ENCODE measurements at places on chromosomes 12 and 14. TPM values are rescaled to one million over a fixed set of nuclear protein-coding genes. Genes with fewer than 3 reads are reported as not detected.

GRCh38 chr12:28770322-28770721, 378.8 kb upstream of the FAR2 start:
- DNase-seq = peak; percentile 11

GRCh38 chr14:56202256-56202655, 84.0 kb downstream of the PELI2 start:
- DNase-seq = no peak

- no peak for DNase-seq
Measured at GRCh38 chr12:68904351-68904962, 28.5 kb downstream of the CPM start.

DNA sequence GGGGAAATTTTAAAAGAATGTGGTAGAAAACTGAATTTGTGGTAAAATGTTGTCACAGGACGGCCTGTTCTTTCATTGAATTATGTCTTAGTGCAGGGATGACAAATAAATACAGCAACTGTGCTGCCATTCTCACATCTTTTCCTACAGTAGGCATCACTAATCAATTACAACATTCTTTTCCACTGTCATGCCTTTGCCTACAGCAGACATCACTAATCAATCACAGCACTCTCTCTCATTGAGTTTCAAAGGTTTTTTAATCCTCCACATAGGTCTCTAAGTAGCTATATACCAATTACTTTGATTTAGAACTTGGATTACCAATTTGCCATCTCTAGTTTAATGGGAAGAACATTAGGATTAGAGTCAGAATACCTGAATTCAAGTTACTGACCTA, 30.1 kb downstream of the NTF3 start:
- no peak for DNase-seq

GRCh38 chr12:8622646-8623045, 10.0 kb upstream of the AICDA start:
- no peak for DNase-seq

- peak; percentile 84 for DNase-seq
Measured at GRCh38 chr12:52191841-52192791, at the start of gene KRT80. KRT80 (minus strand) TSS chr12:52192014; CDS start chr12:52191902, 112 bp downstream.

Gene OR4E2
- total RNA-seq = not detected

Gene GPD1
- 9.2 TPM for total RNA-seq

Gene BEST3
- total RNA-seq = not detected

Gene DGKA
- total RNA-seq = 101 TPM
